ENCODE measurements at places on chromosomes 2 and 18.

DNA sequence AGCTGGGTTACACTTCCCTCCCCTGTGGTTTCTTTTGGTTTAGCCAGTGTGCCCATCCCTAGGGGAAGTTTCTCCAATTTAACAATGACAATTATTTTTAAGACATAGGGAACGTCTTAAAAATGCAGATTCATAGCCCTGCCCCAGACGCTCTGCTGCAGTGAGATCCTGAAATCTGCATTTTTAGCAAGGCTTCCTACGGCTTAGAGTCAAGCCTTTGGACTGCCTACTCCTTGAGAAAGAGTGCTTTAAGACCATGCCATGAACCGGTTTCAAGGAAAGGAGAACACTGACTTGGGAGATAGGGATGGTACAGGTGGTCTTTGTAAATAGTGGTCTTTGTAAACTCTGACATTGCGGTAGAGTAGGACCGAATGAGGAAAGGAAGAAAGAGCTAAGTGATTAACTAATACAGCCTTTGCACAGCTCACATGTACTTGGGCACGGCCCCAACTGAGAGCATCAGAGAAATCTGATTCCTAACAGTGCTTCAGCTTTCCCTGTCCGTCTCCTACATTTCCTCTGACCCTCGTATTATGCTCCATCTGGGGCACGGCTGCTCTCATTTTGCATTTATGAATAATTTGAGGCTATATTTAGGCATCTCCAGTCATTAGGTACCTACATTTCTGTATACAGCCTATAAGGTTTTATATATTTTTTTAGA lies 217.6 kb upstream of the TANK start:
- no peak for DNase-seq

GRCh38 chr2:112244854-112245253 lies 10.0 kb downstream of the ZC3H8 start:
- no peak for DNase-seq

GRCh38 chr2:9767656-9768281 lies 75.5 kb upstream of the TAF1B start:
- DNase-seq: no peak

- no peak for DNase-seq
These were observed 232.9 kb downstream of the LNPK start for GRCh38 chr2:175769200-175769599.

DNA sequence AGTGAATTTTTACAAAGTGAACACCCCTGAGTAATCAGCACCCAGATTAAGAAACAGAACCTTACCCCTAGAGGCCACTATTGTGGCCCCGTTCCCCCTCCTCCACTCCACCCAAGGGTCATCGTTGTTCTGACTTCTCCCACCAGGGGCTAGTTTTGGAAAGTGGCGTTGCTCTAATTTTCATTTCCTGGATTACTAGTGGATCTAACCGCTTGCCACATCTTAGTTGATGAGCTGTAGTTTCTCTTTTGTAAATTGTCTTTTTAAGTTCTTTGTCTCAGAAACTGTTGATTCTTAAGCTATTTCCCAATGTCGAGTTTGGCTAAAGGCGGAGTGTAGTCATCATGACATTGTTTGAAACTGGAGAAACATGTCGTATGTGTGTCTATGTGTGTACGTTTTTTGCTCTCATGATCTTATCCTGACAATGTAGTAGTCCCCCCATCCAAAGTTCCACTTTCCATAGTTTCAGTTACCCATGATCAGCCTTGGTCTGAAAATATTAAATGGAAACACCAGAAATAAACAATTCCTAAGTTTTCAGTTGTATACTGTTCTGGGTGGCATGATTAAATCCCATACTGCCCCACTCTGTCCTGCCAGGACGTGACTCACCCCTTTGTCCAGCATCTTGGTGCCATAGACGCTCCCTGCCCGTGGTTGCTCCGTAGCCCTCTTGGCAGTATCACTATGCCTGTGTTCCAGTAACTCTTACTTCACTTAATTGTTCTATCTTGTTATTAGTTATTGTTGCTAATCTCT lies 71.0 kb upstream of the SP3 start:
- DNase-seq: peak; percentile 64

DNA sequence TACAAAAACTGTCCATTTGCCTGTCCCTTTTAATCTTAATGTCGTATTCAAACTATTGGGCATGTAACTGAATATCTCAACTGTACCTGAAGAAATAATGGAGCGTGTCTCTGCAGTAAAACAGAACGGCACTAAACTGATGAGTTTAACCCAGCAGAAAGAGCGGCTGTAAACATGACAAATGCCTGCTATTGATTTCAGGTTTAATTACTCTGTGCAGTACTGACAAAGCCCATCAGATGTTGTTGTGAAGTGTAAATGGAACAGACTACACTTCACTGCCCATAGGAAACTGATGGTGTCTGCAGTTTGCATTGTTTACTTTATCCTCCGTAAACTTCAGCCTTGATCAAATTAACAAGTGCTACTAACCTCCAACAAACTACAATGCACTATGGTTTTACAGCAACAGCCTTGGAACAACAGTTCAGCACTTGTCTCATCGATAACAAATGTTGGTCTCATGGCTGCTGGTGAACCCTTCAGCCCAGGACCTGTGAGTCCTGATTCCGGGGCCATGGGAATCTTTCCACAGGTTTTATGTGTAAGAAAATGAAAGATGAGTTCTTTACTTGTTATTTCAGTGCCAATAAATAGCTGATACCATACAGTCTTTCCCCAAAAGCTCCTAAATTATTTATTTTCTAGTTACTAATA lies 316.5 kb downstream of the CCDC178 start:
- DNase-seq: no peak

All from AG20443 (cell line).